Frontal cortex (tissue), 4 donors: ENCODE measurements at places on chromosomes 5 and 9. TPM values are rescaled to one million over a fixed set of nuclear protein-coding genes. Genes with fewer than 3 reads are reported as not detected.

SLC34A1 gene
- total RNA-seq = not detected

TUBB4B gene
- total RNA-seq = 92.5 TPM

NDFIP1 gene
- 115 TPM for total RNA-seq

PKD2L2 gene
- not detected for total RNA-seq
